Caco-2 (cell line): ENCODE measurements at places on chromosomes 12 and 14. TPM values are rescaled to one million over a fixed set of nuclear protein-coding genes. Genes with fewer than 3 reads are reported as not detected.

Gene RPL10L
- total RNA-seq, result not detected in 2 replicates

Gene TPH2
- not detected in 2 replicates for total RNA-seq

GRCh38 chr12:54156578-54156977 is 32.2 kb downstream of the SMUG1 start:
- H3K27me3 ChIP-seq, result no peaks in the 10 kb centered on the region
- peaks cover 37% of the 10 kb centered on the region for H3K4me1 ChIP-seq
- H3K36me3 ChIP-seq, result no peaks in the 10 kb centered on the region
- H3K27ac ChIP-seq, result no peak overlapping the region
- DNase-seq, result no peak
- no peak overlapping the region for H3K4me3 ChIP-seq

- no peaks in the 10 kb centered on the region for H3K36me3 ChIP-seq
- no peaks in the 10 kb centered on the region for H3K4me1 ChIP-seq
- no peak for DNase-seq
- no peaks in the 10 kb centered on the region for H3K27me3 ChIP-seq
Observed at GRCh38 chr12:110647631-110648040, 33.7 kb downstream of the TCTN1 start.

GRCh38 chr12:52523824-52524223 is 3.6 kb upstream of the KRT5 start:
- no peak for DNase-seq
- no peak overlapping the region for H3K4me3 ChIP-seq
- no peak overlapping the region for H3K27ac ChIP-seq
- no peaks in the 10 kb centered on the region for H3K27me3 ChIP-seq

- no peak overlapping the region for H3K27ac ChIP-seq
- no peak overlapping the region for H3K4me3 ChIP-seq
- H3K4me1 ChIP-seq, result peaks cover 11% of the 10 kb centered on the region
- peak; percentile 71 for DNase-seq
- H3K27me3 ChIP-seq, result peaks cover 9% of the 10 kb centered on the region
Observed at GRCh38 chr12:42593874-42594273, 4.3 kb upstream of the PRICKLE1 start.

Gene COX8C
- total RNA-seq, result not detected in 2 replicates

DNA sequence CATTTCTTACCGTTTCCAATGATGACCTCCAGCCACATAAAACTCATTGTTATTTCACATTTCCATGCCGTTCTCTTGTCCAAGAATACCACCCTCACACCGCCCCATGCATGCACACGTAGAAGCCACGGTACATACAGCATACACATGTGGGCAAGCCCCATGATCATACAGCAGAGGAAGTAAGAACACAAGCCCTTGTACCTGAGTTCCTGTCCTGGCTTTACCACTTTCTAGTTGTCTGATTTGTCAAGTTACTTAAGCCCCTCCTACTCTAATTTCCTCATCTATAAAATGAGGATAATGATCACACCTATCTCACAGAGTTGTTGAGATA is 59.9 kb downstream of the DUSP16 start:
- no peak for DNase-seq
- H3K36me3 ChIP-seq, result no peaks in the 10 kb centered on the region; the same call in 1 of the 2 replicates
- H3K27me3 ChIP-seq, result no peaks in the 10 kb centered on the region

GRCh38 chr12:32198555-32198954 is 91.9 kb downstream of the BICD1 start:
- H3K27me3 ChIP-seq, result no peaks in the 10 kb centered on the region
- H3K36me3 ChIP-seq, result no peaks in the 10 kb centered on the region
- no peak for DNase-seq

Gene RILPL1
- total RNA-seq, result 16.2 and 17.0 TPM in 2 replicates

- DNase-seq, result no peak
- H3K4me1 ChIP-seq, result peaks cover 23% of the 10 kb centered on the region
- H3K27ac ChIP-seq, result no peak overlapping the region
- no peaks in the 10 kb centered on the region for H3K36me3 ChIP-seq
Observed at GRCh38 chr14:35343702-35344101, 51.5 kb downstream of the PSMA6 start.

Gene MAX
- 53.5 and 53.9 TPM in 2 replicates for total RNA-seq
